ENCODE measurements at places on chromosomes 16 and 17.

GRCh38 chr17:59436900-59437299 lies 105.4 kb downstream of the YPEL2 start:
- no peak for DNase-seq

DNA sequence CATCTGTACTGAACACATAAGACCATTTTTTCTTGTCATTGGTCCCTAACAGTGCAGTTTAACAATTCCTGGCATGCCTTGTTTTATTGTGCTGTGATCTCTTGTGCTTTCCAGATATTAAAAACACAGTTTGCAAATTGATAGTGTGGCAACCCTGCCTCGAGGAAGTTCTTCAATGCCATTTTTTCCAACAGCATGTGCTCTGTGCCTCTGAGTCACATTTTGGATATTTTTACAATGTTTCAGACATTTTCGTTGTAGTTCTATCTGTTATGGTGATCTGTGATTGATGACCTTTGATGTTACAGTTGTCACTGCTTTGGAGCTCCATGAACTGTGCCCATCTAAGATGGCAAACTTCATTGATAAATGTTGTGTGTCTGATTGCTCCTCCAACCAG lies 66.2 kb downstream of the GOSR1 start:
- DNase-seq = peak; percentile 27

- no peak for DNase-seq
These were observed 33.7 kb downstream of the HS3ST2 start for GRCh38 chr16:22847690-22848089.

DNA sequence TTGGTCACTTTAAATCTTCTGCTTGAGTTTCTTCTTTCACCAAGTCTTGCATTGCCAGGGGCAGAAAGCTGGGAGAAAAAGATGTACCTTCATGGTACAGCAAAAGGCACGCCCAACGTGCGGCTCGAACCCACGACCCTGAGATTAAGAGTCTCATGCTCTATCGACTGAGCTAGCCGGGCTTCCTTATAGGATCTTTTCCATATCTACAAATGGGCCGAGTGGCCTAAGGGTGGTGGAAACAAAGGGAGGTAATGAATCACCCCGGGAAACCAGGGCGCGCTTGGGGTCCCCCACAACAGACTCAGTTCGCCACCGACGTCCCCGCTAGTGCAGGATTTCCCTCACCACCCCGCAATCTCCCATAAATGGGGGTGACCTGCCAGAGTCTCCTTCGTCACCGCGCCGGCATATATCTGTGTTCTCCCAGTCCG lies 7.5 kb upstream of the OR1F1 start:
- no peak for DNase-seq
